ENCODE measurements at places on chromosomes 1 and 21.

GRCh38 chr1:235818632-235819136 lies 48.0 kb downstream of the LYST start:
- DNase-seq = no peak

DNA sequence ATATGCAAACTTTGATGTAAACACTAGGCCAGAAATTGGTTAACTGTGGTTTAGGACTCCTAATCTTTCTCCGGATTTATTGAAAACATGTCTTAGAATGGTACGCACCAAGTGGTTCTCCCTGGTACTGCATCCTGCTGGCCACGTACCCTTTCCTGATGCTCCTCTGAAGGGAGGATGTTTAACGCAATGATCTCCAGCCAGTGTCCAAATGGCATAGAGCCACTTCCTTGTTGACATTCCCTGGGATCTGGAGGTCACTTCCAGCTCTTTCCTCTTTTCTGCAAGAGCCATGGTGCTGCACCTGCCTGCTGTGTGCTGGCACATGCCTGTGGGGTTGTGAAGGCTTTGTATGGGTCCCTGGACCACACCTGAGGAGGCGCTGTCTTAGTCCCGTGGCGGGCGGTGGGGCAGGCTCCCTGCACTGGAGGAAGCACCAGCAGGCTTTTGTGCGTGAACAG lies 53.9 kb downstream of the GALNT2 start:
- DNase-seq = no peak

DNA sequence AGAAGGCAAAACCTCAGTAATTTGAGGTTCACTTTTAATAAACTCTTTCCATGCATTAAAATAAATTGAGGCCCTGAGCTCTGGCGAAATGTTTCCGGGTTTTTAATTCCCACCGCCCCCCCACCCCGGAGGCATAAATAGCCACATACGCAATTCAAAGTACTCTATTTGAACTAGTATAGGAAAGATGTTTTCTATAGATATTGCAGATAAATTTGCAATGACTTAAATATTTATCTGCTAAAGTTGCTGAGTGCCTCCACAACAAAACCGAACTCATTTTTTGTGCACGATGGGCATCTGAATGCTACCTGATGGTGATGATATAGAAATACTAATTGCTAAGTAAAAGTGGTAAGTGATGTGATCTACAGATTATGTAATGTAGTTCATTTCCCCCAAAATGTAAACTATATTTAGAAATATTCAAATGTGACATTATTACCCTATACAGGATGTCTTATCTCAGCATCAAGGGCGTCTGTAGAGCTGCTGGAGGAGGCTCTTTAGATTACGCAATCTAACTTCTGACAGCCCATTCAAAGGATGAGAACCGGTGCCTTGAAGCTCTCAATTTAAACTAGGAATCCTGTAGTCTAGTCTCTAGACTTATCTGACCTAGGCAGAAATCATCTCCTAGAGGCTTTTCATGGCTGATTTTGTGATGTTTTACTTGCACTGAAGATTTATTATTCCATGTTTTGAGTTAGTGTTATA lies 8.5 kb downstream of the IRF2BP2 start:
- peak; percentile 84 for DNase-seq

GRCh38 chr1:19616489-19616888 lies 27.6 kb upstream of the NBL1 start:
- DNase-seq = no peak

- DNase-seq = no peak
Observed at GRCh38 chr1:226021801-226022200, 22.7 kb upstream of the SDE2 start.

DNA sequence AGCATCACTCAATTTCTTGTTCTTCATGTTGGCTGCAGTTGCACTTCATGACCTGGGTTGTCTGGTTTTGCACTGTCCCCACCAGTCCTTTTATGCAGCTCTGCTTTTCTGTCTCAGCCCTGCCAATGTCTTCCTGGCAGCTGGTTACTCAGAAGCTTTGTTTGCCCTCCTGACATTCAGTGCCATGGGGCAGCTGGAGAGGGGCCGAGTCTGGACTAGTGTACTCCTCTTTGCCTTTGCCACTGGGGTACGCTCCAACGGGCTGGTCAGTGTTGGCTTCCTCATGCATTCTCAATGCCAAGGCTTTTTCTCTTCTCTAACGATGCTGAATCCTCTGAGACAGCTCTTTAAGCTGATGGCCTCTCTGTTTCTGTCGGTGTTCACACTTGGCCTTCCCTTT lies 6.6 kb downstream of the PIGV start:
- no peak for DNase-seq

- DNase-seq = no peak
Observed at GRCh38 chr1:101102426-101103156, 77.0 kb upstream of the DPH5 start.

GRCh38 chr1:37746806-37747205 lies 18.1 kb downstream of the EPHA10 start:
- no peak for DNase-seq

DNA sequence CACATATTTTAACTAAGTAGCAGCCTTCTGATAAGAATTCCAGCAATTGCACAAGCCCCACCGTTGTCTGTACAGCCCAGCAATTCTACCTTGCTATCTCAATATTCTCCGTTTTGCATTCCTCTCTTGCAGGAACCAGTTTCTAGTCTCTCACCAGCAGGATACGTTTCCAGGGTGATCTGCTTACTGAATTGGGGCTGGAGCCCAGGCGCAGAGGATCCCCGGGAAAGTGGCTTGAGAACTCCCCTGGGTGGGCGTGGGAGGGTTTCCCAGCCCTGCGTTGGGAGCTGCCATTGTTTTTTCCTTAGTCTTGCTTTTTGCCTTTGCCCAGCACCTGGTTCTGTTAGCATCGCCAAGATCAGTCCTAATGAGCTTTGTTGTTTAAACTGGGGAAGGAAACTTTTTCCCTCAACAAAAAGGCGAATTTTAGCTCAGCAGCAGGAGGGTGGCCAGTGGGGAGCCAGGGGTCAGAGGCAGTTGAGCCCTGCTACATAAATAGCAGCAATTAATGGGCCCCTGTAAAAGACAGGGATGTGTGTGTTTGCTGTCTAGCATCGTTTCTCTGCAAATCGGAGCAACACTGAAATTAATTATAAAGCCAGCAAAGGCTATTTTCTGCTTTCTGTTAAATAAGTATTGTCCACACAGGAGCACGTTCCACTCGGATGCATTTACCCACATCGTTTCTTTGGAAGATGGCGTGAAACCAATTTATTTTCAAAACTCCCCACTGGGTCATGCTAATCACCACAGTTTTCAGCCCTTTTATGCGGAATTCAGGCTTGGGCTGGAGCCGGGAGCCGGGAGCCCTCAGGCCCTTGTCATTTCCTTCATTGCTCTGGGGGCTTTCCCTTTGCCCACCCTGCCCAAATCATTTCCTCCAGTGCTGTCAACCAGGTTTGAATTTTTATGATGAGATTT lies 36.6 kb downstream of the HUNK start:
- no peak for DNase-seq

- DNase-seq = no peak
Observed at GRCh38 chr1:57079454-57080157, 113.8 kb upstream of the C8B start.

GRCh38 chr21:45050345-45050796 lies 24.0 kb upstream of the ADARB1 start:
- no peak for DNase-seq

GRCh38 chr1:21077085-21077484 lies 99.6 kb downstream of the EIF4G3 start:
- no peak for DNase-seq

DNA sequence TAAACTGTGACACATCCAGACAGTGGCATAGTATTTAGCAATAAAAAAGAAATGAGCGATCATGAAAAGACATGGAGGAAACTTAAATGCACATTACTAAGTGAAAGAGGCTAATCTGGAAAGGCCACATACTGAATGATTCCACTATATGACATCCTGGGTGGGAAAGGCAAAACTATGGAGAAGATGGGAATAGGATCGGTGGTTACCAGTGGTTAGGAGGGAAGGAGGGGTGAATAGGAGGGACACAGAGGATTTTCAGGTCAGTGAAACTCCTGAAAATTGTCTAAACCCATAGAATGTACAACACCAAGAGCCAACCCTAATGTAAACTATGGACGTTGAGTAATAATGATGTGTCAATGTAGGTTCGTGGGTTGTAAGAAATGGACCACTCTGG lies 13.8 kb downstream of the AGT start:
- DNase-seq = no peak

DNA sequence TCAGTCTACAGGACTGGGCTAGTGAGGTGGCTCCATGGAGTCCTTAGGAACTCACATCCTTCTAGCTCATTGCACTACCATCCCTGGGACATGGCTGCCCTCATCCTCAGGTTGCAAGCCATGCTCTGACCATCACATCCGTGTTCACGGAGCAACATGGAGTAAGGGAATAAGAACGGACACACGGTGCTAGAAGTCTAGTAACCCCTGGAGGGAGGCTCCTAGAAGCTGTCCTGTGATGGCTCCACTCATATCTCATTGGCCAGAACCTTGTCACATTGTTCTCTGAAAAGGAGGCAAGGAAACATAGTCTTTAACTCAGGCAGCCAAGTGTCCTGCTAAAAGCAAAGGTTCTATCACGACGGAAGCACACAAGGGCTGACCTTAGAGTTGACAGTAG lies 3.9 kb downstream of the MRAP start:
- DNase-seq = no peak
